ENCODE measurements at places on chromosomes 1 and 21.

- DNase-seq, result no peak
Observed at GRCh38 chr1:29284286-29284960, 48.1 kb downstream of the PTPRU start.

DNA sequence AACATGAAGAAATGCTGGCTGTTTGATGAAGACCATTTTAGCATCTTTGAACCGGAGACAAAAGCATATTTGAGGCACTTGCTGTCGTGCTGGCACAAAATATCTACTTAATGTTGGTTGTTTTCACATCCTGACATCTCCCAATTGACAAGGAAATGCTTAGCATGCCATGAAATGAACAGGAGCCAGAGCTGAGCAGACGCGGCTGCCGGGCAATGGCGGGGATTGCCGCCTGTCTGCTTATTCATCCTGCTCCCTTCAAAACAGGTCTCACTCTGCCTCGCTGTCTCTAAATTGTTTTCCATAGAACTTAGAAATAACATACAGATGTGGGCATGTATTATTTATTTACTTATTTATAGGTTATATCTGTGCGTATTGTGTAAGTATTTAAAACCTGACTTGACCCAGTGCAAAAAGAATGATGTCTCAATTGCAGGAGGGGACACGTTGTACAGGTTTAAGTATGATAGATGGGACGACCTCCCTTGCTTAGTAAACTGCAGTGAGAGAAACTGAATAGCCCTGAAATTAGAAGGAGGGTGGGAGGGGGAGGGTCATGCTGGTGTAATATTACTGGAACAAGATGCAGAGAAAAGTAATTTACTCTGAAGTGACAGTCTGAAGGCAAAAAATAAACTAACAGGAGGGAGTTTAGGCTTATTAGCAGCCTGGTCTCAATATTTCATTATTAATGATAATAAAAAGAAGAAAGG is 590.4 kb upstream of the PLXNA2 start:
- DNase-seq, result no peak

GRCh38 chr1:232250838-232251237 is 379.1 kb downstream of the SIPA1L2 start:
- no peak for DNase-seq

- DNase-seq, result no peak
Observed at GRCh38 chr1:219940707-219941106, 12.3 kb upstream of the SLC30A10 start.

- DNase-seq, result no peak
Observed at GRCh38 chr1:174110053-174110452, 49.3 kb upstream of the RABGAP1L start.

DNA sequence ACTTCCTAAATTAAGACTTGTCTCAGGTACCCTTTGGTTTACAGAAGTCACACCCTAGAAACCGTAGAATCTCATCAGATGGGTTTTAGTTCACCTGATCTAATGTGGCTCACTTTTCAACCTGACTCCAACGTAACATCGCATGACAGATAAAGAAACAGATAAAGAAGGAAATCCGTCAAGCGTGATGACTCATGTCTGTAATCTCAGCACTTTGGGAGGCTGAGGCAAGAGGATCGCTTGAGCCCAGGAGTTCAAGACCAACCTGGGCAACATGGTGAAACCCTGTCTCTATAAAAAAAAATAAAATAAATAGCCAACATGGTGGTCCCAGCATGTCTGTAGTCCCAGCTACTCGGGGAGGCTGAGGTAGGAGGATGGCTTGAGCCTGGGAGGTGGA is 97.3 kb downstream of the SPSB1 start:
- DNase-seq, result no peak

- no peak for DNase-seq
Observed at GRCh38 chr1:174713796-174714195, 266.0 kb downstream of the GPR52 start.

GRCh38 chr1:175683491-175684298 is 59.7 kb downstream of the TNR start:
- DNase-seq, result no peak

DNA sequence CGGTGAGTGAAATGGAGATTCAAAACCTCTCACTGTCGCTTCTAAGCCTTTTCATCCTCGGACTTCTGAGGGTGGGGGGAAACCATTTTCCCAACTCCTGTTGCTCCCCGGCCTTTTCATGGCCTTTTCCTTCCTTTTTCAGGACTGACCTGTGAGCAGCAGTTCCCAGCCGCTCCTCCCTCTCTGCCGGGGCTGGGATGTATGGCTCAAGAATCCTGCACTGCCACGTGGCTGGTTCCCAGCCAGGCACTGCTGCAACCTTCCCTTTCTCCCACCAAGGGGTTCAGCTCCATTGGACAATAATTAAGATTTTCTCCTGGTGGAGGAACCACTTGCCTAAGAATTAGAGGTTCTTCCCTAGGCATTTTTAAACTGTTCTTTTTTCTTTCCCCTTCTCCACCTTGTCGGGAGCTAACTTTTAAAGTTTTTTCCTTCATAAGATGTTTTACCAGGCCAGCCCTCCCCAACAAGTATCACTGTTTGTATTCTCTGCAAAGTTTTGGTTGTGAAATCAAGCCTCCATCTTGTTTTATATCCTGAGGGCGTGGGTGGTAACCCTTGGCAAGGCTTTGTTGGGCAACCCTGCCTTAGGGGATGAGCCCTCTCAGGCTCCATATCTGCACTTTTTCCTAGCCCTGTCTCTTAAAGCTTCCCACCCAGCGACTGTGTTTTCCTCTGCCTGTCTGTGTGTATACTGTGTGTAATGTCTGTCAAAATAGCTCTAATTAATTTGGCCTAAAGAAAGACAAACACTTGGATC is 1166.6 kb upstream of the ADGRL2 start:
- DNase-seq, result no peak

- no peak for DNase-seq
Observed at GRCh38 chr1:85289207-85289847, 12.9 kb upstream of the BCL10 start.

- DNase-seq, result no peak
Observed at GRCh38 chr1:239763850-239764249, 327.8 kb upstream of the FMN2 start.

- DNase-seq, result no peak
Observed at GRCh38 chr21:16533692-16534407, 804.1 kb downstream of the USP25 start.

- DNase-seq, result no peak
Observed at GRCh38 chr1:207869859-207870258, 41.1 kb downstream of the CD34 start.
